ENCODE measurements at places on chromosomes 4 and X. TPM values are rescaled to one million over a fixed set of nuclear protein-coding genes. Genes with fewer than 3 reads are reported as not detected.

Gene ZXDA
- polyA plus RNA-seq: 4.3 TPM

Gene ELK1
- 22.4 TPM for polyA plus RNA-seq

Gene PHF8
- polyA plus RNA-seq: 20.5 TPM

Gene TCEAL7
- 27.3 TPM for polyA plus RNA-seq

Gene IRS4
- polyA plus RNA-seq: 0.12 TPM

Gene SHROOM4
- polyA plus RNA-seq: 4.5 TPM
